ENCODE measurements at places on chromosomes 11 and 22.
A peak's percentile ranks its signal among the peaks of the same experiment; 100 is the strongest.

GRCh38 chr11:12120031-12121008 lies 9.9 kb downstream of the MICAL2 start:
- no peak for DNase-seq

- DNase-seq = no peak
These were observed 18.4 kb downstream of the KCNQ1 start for GRCh38 chr11:2462986-2463765.

GRCh38 chr11:67667490-67668191 lies 6.8 kb downstream of the ALDH3B2 start:
- DNase-seq = no peak

DNA sequence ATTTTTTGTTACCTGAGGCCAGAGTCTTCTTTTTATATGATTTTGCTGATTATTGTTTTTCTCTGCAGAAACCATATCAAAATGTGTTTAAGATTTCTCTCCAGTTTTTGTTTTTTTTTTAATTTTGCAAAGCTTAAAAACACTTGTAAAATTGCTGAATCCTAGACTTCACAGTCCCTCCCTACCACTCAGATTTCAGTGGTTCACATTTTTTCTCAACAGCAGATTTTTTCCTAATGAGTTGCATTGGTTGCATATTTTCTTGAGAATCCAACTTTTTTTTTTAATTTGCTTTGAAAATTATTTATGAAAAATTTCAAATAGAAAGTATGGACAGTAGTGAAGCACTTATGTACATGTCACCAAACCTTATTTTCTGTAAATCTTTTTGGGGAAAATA lies 5.8 kb downstream of the ARL14EP start:
- DNase-seq = no peak

- peak; percentile 33 for DNase-seq
These were observed 711 bp downstream of the MAP3K11 start for GRCh38 chr11:65613091-65613928.

DNA sequence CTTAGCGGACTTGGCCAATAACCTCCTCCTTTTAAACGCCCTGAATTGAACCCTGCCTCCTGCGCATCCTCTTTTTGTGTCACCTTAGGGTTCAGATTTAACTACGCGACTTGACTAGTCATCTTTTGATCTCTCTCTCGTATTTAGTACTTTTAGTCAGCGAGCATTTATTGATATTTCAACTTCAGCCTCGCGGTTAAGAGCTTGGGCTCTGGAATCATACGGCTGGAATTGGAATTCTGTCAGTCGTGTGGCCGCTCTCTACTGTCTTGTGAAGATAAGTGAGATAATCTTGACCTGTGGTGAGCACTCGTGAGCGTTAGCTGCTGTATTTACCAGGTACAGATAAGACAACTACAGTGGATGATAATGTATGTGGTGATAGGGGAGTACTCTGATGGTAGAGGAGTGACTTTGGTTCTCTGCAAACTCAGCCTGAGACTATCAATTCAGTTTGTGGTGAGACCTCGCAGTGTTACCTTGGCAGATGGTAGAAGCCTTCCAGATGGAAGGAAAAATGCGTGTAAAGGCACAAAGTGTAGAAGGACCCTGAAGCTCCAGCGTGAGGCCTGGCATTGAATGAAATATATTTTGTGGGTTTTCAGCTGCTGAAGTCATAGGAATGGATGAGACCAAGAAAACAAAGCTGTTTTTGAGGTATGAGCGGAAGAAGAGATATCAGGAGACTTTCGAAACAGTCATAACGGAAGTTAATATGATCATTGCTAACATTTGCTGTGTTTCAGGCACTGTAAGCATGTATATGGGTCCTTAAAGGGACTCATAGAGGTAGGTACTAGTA lies 682 bp downstream of the ATM start:
- DNase-seq = peak; percentile 79

DNA sequence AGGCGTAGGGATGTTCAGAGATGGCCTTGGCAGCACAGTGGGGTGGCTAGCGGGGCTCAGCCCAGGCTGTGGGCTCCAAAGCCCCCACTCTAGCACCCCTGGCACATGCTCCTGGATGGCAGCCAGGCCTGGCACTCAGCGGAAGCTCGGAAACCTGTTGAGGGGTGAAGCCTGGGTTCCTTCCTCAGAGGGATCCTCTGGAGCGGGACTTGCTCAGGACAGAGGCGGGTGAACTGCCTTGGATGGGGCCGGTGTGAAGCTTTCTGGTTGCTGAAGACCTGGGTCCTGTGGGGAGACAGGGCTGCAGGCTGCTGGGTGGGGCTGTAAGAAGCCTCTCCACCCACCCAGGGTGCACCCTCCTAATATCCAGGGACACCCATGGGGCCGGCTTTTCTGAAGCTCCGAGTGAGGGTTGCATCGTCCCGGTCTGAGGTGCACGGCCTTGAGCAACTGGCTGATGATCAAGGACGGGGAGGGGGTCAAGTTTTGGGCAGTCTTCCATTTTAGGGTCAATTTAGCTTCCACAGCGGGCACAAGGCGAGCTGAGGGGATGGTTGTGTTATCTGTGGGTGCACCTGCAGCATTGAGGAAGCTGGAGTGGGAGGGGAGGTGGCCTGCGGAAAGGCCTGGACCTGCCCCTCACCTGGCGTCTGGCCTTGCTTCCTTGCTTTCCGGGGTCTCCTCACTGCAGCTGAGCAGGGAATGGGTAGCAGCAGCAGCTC lies 5.2 kb downstream of the MRGPRE start:
- no peak for DNase-seq

DNA sequence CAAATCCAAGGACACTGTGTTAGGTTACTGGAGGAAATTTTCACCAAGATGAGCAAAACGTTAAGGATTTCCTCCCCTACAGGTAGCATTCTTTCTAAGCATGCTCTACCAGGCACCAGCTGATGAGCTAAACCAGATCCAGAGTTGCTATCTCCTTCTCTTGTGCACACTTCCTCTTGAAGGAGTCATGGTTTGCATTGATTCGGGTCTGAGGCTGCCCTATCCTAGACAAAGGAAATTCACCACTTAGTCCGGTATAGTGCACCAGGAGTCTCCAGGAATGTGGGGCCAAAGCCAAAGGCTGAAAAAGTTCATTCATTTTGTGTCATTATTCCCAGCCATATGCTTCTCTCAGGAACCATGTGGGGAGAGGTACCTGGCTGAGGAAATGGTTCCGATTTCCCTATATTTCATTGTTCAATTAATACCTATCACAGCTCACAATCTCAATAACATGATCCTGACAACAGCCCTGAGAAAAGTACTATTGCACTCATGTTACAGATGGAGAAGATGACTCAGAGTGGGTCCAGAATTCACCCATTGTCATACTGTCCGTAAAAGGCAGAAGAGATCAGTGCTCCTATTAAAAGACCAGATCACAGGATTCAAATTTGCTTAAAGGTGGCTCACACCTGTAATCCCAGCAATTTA lies 39.1 kb downstream of the SLC35F2 start:
- DNase-seq = no peak

GRCh38 chr11:110886288-110886970 lies 174.2 kb upstream of the ARHGAP20 start:
- DNase-seq = no peak

DNA sequence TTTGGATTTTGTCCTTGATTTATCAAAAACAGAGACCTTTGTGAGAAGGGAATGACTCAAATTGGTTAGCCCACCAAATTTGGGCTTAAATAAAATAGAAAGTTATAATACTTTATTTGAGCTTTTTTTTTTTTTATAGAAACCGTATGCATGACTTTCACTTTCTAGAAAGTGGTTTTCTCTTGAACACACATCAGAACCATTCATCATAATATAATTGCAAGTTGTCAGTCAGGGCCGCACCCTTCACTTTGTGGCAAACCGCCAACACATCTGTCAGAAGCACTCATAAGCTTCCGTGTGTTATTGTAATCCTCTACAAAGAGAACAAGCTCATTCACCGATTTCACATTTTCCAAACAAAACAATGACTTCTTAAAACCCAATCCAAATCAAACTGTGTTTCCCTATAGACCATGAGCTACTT lies 76.1 kb downstream of the SOX6 start:
- peak; percentile 20 for DNase-seq

GRCh38 chr11:70230151-70230839 lies 27.2 kb downstream of the FADD start:
- no peak for DNase-seq

DNA sequence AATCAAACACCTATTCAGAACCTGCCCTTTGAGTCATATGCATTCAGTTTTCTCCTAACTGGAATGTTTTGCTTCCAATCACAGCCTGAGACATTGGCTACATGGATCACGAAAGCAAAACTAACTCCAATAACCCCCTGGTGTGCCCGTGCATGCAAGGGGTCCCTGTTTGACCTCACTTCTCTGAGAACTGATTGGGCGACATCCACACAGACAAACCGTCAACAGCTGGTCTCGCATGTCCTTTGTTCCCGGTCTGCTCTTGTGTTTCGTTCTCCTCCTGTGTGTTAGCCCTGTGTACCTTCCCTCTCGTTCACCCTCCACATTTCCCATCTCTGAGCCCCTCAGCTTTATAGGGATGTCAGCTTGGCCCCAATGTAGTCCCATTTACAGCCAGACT lies 67.2 kb upstream of the TTC12 start:
- DNase-seq = no peak

DNA sequence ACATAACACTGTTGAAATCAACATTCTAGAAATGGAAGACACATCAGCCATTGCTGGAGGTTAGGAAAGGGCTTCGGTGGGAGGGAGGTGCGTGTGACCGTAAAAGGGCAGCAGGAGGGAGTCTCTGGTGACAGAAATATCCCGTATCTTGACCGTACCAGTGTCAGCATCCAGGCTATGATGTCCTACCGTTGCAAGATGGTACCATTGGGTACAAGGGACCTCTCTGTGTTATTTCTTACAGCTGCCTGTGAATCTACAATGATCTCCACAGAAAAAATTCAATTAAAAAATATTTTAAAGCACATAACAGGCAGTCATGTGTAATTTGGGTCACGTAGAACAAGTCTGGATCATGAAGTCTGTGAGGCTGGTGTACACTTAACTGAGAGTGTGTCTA lies 27.4 kb upstream of the SEPTIN5 start:
- no peak for DNase-seq

GRCh38 chr11:114569801-114570200 lies 10.1 kb upstream of the NXPE1 start:
- DNase-seq = no peak

- DNase-seq = no peak
These were observed 17.2 kb downstream of the SCGB1A1 start for GRCh38 chr11:62435846-62436660.

DNA sequence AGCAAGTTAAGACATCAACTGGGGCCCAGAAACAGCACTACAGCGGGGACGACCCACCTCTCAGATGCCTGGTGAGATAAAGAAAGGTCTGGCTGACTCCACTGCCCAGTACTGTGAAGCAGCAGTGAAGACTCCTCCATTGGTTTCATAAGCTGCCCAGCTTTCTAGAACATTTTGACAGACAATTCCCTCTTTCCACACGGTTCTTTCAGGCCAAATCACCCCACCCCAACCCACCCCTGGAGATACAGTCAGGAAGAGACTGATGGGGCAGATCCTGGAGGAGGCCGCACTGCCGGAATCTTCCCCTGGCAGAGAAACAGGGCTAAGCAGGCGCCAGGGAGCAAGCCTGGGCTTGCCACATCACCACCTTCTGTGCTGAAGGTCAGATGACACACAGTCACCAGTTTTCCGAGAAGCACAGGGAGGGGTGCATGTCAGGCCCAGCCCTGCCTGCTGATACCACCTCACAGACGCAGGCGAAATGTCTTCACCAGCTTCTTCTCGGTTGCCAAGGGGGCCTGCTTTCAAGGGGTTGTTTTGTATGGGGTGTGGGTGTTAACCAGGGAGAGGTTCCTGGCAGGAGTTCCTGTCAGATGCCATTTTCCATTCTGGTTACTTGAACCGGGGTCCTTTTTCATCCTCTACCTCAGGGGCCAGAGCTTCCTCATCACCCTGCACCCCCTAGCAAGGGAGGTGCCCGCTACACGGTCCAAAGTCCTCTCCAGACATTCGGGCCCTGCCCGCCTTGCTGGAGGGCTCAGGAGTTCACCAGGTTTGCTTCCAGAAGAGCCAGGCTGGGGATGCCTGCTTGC lies 1.4 kb upstream of the NEAT1 start:
- peak; percentile 98 for DNase-seq

DNA sequence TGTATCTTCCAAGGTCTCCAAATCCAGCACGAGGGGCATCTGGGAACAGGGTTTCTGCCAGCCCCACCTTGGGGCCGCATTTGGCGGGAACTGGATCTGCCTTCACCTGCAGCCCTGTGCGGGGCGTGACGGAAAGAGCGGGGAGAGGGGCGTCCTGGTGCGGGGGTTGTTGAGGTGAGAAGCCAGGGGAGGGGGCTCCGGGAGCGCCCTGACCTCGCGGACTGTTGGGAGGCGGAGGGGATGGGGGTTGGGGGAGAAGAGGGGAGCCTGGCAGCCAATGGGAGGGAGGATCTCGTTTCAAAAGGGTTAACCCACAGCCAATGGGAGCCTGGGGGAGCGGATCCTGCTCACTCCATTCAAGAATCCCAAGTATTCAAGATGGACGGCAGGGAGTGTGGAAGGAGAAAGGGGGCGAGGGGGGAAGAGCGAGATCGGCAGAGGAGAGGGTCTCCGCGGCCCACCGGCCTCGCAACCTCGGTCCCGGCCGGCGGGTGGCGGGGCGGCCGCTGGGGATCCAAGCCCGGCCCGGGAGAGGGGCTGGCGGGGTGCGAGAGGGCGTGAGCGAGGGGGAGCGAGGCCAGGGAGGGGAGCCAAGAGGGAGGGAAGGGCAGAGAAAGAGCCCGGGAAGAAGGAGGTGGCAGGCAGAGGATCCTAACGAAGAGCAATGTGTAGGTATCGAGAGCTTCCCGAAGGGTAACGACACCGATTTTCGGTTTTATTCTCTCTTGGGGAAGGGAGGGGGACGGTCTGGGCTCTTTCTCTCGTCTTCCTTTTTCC lies 11.5 kb downstream of the YPEL4 start:
- DNase-seq = peak; percentile 22

- DNase-seq = peak; percentile 78
These were observed 16.2 kb upstream of the CASTOR1 start for GRCh38 chr22:30305519-30305905.

- no peak for DNase-seq
These were observed 66.0 kb upstream of the CLTCL1 start for GRCh38 chr22:19357270-19358105.

DNA sequence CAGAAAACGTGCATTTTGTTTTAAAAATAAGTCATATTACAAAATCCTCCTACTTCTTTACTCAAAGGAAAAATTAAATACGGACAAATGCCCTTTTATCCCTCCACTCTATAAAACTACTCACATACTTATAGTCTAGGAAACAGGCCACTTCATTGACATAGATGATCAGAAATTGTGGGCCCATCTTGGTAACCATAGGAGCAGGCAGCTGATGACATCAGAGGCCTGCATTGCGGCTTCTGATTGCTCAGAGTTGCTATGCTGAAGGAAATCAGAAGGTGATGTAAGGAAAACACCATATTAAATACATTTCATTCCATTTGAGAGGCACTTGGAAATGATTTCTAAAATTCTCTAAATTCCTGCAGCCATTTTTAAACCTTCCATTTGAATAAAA lies 27.0 kb downstream of the FAM76B start:
- DNase-seq = no peak

GRCh38 chr11:14417617-14418374 lies 58.8 kb upstream of the RRAS2 start:
- DNase-seq = no peak

Measured in activated naive CD4-positive, alpha-beta T cell treated with anti-CD3 and anti-CD28 coated beads for 36 hours (primary cell).